Stimulated activated CD4-positive, alpha-beta T cell treated with anti-CD3 and anti-CD28 coated beads, Interleukin-15, amount 100 ng/mL, for 48 hours (primary cell): ENCODE measurements at places on chromosomes 5 and 9.

GRCh38 chr5:61137835-61138234, 24.4 kb downstream of the SMIM15 start:
- no peak for DNase-seq

GRCh38 chr5:438481-438981, 4.4 kb upstream of the EXOC3 start:
- DNase-seq: no peak

- DNase-seq: no peak
These were observed 17.2 kb downstream of the TNFSF8 start for GRCh38 chr9:114913217-114913616.

GRCh38 chr5:115657881-115658233, 32.0 kb upstream of the TMED7 start:
- no peak for DNase-seq

DNA sequence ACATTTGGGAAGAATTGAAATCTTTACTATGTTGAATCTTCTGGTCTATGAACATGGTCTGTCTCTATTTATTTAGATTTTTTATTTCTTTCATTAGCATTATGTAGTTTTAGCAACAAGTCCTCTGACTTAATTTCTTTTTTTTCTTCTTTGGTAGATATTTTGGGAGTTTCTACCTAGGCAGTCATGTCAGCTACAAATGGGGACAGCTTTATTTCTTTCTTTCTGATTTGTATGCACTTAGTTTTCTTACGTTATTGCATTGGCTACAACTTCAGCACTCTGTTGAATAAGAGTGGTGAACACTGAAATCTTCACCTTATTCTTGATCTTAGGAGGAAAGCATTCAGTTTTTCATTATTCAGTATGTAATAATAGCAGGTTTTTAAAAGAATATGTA, 33.5 kb downstream of the SMC5 start:
- DNase-seq: no peak

DNA sequence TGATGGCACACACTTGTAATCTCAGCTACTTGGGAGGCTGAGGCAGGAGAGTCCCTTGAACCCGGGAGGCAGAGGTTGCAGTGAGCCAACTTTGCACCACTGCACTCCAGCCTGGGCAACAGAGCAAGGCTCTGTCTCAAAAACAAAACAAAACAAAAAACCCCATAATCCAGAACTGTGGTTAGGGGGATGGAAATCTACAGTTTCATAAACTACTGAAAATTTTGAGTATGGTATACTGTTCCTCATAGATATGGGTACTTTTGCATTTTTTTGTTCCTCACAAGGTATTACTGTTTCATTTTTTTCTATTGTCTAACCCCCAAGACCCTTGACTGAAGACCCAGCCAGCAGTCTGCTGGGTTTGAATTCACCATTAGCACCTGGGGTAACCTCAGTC, 52.2 kb upstream of the MAP3K1 start:
- no peak for DNase-seq
